ENCODE measurements at places on chromosomes 6 and 20. TPM values are rescaled to one million over a fixed set of nuclear protein-coding genes. Genes with fewer than 3 reads are reported as not detected.

Gene GRM1
- total RNA-seq: 0.13 TPM

Gene DLK2
- not detected for total RNA-seq

Gene SRSF12
- total RNA-seq: under 0.01 TPM

Gene FAM8A1
- 25.1 TPM for total RNA-seq

Gene PKIB
- total RNA-seq: 0.40 TPM

Gene VNN1
- total RNA-seq: 0.19 TPM

Gene TJAP1
- 10.7 TPM for total RNA-seq

Gene RSPO3
- 0.13 TPM for total RNA-seq

Gene C6orf118
- not detected for total RNA-seq

Gene CAGE1
- 0.06 TPM for total RNA-seq

Gene RXRB
- 25.1 TPM for total RNA-seq

Gene LY6G6D
- total RNA-seq: not detected

Gene TEAD3
- total RNA-seq: 6.9 TPM

Gene BPIFB4
- not detected for total RNA-seq

Gene GHRH
- not detected for total RNA-seq

Gene BPIFB1
- not detected for total RNA-seq

Gene C2
- 2.8 TPM for total RNA-seq

Gene PLA2G7
- 0.13 TPM for total RNA-seq

Gene PLG
- not detected for total RNA-seq

Gene COL19A1
- total RNA-seq: not detected

Gene OXT
- total RNA-seq: not detected

Gene TBC1D22B
- total RNA-seq: 3.3 TPM

Gene PHACTR3
- not detected for total RNA-seq

Gene B3GAT2
- total RNA-seq: not detected

Gene SPATS1
- total RNA-seq: not detected

Gene SLC24A3
- total RNA-seq: 0.66 TPM

Gene TUBB2B
- 1.4 TPM for total RNA-seq

All from aortic smooth muscle cell (primary cell).